GM04504 (cell line): ENCODE measurements at places on chromosomes 2 and 18.

GRCh38 chr2:235048549-235048948, 96.7 kb downstream of the SH3BP4 start:
- no peak for DNase-seq

GRCh38 chr2:238168196-238169047, 9.7 kb downstream of the ERFE start:
- DNase-seq: no peak

DNA sequence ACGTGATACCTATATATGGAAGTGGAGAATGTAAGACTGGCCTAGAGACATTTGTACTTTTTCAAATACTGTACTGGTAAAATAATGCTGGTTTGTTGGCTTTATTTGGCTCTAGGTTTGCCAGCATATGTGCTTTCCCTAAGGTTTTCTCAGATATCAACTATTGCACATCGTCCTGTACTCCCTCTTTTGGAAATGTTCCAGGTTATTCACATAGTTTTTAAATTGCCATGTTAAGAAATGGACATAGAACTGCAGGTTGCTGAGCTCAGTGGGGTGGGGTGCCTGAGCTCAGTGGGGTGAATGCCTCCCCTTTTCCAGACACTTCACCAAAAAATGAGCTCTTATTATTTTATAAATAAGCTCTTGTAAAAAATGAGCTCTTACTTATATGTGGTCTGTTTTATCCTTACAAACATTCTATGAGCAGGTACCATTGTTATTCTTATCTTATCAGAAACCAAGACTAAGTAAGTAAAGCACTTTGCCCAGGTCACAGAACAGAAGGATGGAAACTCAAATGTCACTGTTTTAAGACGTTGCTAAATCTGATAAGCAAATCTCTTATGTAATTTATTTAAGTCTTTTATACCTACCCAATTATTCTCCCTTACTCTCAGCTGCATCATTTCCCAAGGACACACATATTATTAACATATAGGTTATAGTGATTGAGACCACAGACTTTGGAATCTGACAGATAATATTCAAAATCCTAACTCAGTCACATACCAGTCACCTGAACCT, 99.0 kb downstream of the CPS1 start:
- DNase-seq: no peak

- no peak for DNase-seq
Observed at GRCh38 chr2:28522481-28522880, 26.6 kb downstream of the PLB1 start.

GRCh38 chr2:215354771-215355695, 43.2 kb downstream of the ATIC start:
- no peak for DNase-seq

- no peak for DNase-seq
Observed at GRCh38 chr18:32445846-32446245, 24.8 kb downstream of the GAREM1 start.

DNA sequence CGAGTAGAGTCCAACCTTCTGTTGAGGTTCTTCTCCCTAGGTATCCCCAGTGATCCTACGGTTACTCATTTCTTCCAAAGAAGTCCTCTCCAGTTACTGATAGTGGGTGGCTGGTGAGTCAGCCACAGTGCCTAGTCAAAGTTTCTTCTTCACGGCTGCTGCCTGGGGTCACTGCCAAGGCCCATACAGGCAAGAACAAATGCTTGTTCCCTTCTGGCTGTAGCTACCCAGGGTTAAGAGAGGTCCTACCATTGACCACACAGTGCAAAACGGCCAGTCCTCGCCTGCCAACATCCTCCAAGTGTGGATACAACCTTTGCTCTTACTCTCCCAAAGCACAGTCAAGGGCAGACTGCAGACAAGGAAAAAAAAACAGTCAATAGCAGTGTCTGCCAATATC, 2.9 kb upstream of the PTPN4 start:
- DNase-seq: peak; percentile 44

DNA sequence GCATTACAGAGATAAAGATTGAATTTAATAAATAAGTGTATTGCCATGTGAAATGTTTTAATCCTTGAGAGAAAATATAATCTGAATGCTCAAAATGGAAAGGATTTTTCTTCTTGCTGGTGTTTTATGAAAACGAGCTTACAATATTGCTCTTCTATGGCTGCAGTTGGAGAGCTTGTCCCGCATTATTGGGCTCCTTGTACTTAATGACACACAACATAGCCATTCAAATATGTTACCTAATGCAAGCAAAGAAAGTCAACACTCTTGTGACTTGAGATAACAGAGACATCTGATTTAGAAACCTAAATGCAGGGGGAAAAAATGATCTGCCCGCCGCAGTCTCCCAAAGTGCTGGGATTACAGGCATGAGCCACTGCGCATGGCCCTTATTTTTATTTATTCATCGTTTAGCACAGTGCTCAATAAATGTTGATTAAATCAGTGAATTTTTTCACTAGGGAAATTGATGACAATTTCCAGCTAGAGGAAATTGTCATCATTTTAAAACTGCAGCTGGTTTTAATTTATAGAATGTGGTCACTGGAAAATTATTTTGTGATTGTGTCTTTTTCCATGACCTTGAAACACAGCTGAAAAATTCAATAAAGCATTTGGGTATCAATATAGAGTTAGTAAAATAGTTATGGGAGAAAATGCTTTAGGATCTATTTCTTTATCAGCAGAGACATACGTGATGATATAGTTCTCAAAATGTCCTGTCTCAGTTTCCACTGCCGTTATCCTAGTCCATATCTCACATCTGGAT, 2.4 kb upstream of the PRKD3 start:
- DNase-seq: no peak

- DNase-seq: no peak
Observed at GRCh38 chr2:23381084-23381483, 3.9 kb upstream of the KLHL29 start.

- DNase-seq: no peak
Observed at GRCh38 chr2:28750316-28751251, 1.0 kb upstream of the PPP1CB start.

GRCh38 chr18:58867281-58867961, 2.7 kb downstream of the ZNF532 start:
- DNase-seq: no peak

DNA sequence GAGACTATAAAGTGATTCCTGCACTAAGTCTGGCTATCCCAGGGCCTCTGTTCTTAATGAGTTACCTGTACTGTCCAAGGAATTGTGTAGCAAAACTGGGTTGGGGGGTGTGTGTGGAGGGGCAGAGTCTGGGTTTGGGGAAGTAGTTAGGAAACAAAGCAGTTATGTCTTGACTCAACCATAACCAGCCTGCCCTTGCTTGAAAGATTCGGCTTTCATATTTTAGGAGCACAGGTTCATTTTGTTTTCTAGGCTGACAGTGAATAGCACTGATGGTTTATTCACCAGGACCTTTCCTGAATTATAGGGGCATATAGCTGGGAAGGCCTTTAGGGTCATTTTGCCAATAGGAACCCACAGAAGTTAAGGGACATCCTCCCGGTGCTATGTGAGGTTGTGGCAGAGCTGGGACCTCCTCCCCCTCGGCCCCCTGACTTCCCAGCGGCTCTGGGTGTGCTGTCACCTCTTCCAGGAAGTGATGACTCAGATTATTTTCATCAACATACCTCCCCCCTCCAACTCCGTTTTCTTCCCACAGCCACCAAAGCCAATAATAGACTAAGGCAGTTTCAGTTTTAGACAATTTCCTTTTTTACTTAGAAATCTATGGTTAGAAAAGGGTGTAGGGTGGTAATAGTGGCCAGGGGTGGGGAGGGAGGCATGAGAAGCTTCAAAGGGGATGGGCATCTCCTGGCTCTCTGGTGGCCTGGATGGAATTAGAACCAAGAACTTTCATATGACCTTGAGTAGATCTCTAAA, 44.8 kb downstream of the SETBP1 start:
- peak; percentile 40 for DNase-seq

DNA sequence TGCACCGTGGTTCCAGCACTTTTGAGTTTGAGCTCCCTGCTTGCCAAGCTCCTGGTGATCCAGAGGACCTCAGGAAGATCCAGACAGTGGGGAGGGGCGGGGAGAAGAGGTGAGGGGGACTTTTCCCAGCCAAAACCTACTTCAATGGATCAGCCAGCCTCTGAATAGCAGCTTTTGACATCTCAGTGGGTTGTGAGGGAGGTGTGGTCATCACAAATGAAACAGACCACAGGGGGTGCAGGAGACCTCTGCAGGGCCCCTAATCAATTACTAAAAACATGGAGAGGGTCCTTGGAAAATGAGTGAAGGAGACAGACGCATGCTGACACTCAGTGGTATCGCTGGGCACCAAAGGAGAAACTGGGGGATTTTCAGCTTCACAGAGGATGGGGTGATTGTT, 372.7 kb downstream of the ZNF521 start:
- DNase-seq: no peak

DNA sequence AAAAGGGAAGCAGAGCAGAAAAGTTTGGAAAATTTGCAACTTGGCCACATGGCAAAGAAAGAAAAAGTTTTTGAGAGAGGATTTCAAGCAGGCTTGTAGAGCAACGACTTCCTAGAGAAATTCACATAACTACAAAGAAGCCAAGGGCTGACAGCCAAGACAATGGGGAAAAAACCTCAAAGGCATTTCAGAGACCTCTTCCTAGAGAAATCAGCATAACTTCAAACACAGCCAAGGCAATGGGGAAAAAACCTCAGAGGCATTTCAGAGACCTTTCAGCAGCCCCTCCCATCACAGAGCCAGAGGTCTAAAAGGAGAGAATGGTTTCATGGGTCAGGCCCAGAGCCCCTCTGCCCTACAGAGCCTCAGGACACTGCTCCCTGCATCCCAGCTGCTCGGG, 7.2 kb downstream of the ADI1 start:
- no peak for DNase-seq

- DNase-seq: no peak
Observed at GRCh38 chr2:64773461-64774118, 119.9 kb upstream of the SERTAD2 start.

DNA sequence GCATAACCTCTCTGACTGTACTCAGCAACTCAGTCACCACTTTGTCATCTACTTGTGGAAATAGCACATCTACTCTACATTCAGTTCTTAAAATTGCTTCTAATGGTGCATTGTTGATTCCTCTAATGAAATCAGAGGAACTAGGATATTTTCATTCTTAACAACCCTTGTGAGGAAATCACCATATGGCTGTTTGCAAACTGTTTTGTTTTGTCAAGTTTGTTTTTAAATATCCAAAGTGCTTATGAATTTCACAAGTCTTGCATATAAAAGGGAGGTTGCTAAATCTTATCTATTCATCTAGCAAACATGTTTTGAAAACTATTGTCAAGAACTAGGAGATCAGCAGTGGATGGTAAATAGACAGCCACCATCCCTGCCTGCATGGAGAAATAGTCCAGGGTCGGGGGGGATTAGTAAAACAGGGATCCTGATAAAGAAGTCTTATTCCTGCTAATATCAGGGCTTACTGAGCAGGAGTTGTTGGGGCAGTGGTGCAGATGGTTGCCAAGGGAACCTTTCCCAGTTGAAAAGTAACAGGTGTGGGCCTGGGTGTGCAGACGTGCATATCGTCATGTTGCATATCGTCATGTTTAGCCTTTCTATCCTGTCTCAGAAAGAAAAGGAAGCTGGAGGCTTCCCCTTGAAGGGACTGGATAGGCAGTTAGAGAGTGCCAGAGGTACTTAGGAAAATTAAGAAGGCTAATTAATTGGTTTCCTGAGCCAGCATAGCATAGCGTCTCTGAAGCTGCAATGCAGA, 7.5 kb upstream of the MYO3B start:
- no peak for DNase-seq

DNA sequence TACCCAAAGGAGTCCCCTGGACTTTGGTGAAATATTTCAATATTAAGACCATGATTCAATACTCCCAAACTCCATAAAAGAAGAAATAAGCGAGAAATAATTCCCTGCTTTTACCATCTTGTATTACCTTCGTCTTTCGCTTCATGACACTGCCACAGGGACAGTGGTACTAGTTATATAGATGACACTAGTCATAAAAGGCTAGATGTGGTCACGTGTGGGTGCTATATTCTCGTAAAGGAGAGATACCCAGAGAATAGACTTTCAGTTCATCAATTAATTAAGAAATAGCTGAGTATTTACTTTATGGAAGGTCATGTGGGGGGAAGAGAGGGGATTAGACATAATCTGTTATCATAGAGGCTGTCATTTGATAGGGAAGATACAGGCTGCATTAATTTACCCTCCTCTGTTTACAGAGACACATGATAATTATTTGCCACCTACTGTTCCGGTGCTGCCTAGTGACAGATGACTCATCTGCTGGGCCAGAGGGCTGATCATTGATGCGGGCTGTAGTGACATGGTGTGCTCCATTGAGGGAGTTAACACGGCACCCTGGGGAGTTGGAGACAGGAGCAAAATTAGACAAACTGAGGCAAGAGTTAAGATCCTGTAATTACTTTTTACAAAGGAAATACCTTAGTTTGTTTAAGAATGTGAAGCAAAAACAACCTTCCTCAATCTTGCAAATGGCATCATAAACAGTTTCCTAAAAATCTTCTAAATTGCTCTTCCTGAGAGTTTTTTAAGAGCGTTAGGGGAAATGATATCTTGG, 78.2 kb upstream of the ITGB6 start:
- no peak for DNase-seq

DNA sequence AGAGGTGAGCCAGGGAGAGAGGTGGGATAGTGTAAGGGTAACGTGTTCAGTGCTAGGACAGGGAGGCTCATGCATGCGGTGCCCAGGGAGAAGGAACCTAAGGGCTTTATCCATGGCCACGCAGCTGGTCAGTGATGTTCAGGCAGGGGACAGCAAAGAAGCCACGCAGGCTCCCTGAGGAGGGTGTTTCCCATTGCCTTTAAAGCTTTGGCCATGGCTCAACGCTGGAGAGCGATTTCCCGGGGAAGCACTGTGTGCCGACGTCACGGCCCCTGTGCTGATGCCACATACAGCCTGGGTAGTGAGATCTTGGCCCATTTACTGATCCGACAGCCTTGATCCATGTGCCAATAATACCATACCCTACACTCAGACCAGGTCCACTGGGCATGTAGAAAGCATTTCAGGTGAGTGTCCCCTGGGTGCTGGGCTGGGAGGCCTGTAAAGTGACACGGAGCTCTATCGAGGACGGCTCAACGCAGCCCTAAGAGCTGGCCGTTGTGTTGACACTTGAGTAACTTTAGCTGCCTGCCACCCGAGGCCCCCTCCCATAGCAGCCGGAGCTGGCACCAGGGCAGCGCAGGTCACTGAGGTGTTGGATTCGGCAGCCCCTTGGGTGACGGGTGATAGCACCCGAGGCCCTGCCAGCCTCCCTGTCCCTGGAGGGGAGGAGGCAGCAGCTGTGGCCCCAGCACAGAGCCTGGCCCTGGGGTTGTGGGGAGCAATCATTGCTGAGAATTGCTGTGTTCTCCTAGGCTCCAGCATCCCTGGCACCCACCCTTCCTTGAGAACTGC, 41.4 kb downstream of the PDIA6 start:
- no peak for DNase-seq

- DNase-seq: no peak
Observed at GRCh38 chr2:135985826-135986393, 484 bp upstream of the DARS1 start.
